ENCODE measurements at places on chromosomes 5 and 9.
A peak's percentile ranks its signal among the peaks of the same experiment; 100 is the strongest.

- H3K36me3 ChIP-seq, result no peaks in the 10 kb centered on the region
- DNase-seq, result no peak
- no peak overlapping the region for H3K4me3 ChIP-seq
- H3K27ac ChIP-seq, result no peak overlapping the region
These were observed 140.7 kb upstream of the GPR151 start for GRCh38 chr5:146656703-146657102.

DNA sequence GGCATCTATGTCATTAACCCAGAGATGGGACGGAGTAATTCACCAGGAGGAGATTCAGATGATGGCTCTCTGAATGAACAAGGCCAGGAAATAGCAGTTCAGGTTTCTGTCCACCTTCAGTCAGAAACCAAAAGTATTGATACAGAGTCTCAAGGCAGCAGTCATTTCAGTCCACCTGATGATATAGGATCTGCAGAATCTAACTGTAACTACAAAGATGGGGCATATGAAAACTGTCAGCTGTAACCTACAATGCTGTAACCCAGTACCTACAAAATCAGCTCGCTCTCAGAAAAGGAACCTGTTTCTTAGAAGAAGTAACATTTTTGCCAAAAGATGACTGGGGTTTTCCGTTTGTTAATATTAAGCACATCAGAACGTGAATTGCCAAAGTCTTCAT is 14.7 kb downstream of the MFAP3 start:
- H3K36me3 ChIP-seq, result peaks cover 13% of the 10 kb centered on the region
- H3K4me1 ChIP-seq, result no peaks in the 10 kb centered on the region
- H3K27ac ChIP-seq, result no peak overlapping the region
- DNase-seq, result no peak

DNA sequence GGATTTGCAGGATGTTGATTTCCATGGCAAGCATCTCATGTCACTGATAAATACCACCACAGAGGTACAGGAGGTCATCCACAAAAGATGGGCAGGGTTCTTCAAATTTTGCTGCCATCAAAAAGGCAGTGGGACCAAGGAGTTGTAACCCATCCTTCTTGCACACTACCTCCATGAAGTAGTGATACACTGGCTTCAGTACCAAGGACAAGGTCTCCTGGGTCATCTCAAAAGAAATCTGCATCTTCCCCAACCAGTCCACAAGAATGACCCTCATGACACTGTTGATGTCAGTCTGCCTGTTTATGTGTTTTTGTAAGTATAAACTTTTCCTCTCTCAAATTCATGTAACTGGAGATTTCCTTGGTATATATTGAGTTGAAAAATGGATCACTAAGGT is 298.2 kb downstream of the CDH9 start:
- no peak for DNase-seq
- H3K4me3 ChIP-seq, result no peak overlapping the region
- H3K27me3 ChIP-seq, result no peaks in the 10 kb centered on the region
- H3K27ac ChIP-seq, result no peak overlapping the region
- no peaks in the 10 kb centered on the region for H3K36me3 ChIP-seq
- H3K4me1 ChIP-seq, result no peaks in the 10 kb centered on the region

- no peak overlapping the region for H3K27ac ChIP-seq
- H3K27me3 ChIP-seq, result no peaks in the 10 kb centered on the region
These were observed 348.2 kb upstream of the NUDT12 start for GRCh38 chr5:103910786-103911185.

DNA sequence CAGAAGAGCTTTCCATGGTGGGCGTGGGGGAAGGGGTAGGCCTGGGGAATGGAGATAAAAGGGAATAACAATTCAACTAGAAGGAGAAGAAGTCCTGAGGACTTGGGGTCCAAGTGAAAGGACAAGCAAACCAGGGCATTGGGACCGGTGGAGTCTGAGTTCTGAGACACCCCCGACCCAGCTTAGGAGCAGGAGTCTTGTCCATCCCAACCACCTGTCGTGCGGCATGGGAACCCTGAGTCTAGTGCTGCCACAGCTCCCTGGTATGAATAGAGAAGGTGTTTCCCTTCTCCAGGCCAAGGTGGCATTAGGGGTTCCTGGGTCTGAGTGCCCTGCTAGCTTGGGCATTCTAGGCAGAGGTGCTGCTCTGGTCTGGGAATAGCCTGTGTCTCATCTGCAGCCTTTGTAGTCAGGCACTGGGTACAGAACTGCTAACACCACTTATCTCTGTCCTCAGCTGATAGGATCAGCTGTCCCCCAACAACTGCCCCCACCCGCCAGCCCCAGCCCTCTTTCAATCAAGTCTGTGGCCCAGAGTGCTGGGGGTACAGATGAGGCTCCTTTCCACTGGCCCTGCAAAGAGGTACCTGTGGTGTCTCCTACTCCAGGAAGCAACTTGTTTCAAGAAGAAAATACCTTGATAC is 9.9 kb downstream of the HNRNPAB start:
- H3K27ac ChIP-seq, result no peak overlapping the region
- H3K36me3 ChIP-seq, result peaks cover 36% of the 10 kb centered on the region

- H3K4me3 ChIP-seq, result no peak overlapping the region
- no peaks in the 10 kb centered on the region for H3K4me1 ChIP-seq
- no peaks in the 10 kb centered on the region for H3K36me3 ChIP-seq
- DNase-seq, result no peak
These were observed 20.2 kb downstream of the ALDH1A1 start for GRCh38 chr9:72932619-72933018.

- H3K27ac ChIP-seq, result no peak overlapping the region
- peaks cover 13% of the 10 kb centered on the region for H3K4me1 ChIP-seq
- H3K36me3 ChIP-seq, result no peaks in the 10 kb centered on the region
- H3K4me3 ChIP-seq, result no peak overlapping the region
These were observed 38.9 kb downstream of the CDH6 start for GRCh38 chr5:31232273-31232888.

GRCh38 chr9:81456431-81457006 is 232.8 kb downstream of the TLE1 start:
- no peak overlapping the region for H3K27ac ChIP-seq
- 0 out of 2 replicates have a peak, but pooled peaks cover 4% of the 10 kb centered on the region for H3K27me3 ChIP-seq
- H3K4me3 ChIP-seq, result no peak overlapping the region
- H3K4me1 ChIP-seq, result peaks cover 16% of the 10 kb centered on the region
- H3K36me3 ChIP-seq, result no peaks in the 10 kb centered on the region

DNA sequence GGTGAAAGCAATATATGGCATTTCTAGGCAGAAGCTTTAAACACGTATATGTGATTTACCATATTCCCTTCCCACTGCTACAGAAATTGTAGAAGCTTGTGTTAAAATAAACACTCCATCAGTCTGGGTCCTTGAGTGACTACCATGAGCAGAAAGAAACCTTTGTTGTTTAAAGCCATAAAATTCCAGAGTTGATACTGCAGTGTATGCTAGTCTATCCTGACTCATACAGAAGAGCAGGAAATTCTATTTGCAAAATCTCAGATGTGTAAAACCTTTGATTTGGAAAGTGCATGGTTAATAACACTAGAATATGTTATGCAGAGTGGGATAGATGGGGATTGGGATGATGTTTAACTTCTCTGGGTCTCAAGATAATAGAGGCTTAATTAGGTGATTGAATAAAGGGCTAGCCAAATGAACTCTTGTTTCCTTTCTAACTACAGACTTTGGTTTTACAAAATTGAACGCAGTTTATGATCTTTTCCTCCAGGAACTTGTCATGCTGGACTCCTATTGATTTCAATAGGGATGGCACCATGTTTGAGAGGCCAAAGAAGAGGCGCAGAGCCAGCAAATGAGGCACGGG is 282.7 kb upstream of the VLDLR start:
- no peak overlapping the region for H3K27ac ChIP-seq
- no peaks in the 10 kb centered on the region for H3K4me1 ChIP-seq
- no peak for DNase-seq
- H3K27me3 ChIP-seq, result no peaks in the 10 kb centered on the region

- no peak for DNase-seq
- no peak overlapping the region for H3K27ac ChIP-seq
- no peaks in the 10 kb centered on the region for H3K4me1 ChIP-seq
- H3K27me3 ChIP-seq, result peaks cover 7% of the 10 kb centered on the region
These were observed 507.4 kb downstream of the RASEF start for GRCh38 chr9:82555431-82556051.

- no peaks in the 10 kb centered on the region for H3K4me1 ChIP-seq
- H3K27ac ChIP-seq, result no peak overlapping the region
- DNase-seq, result no peak
- H3K27me3 ChIP-seq, result no peaks in the 10 kb centered on the region
- H3K36me3 ChIP-seq, result no peaks in the 10 kb centered on the region
These were observed 94.2 kb upstream of the PRRC1 start for GRCh38 chr5:127423173-127423798.

- H3K27me3 ChIP-seq, result no peaks in the 10 kb centered on the region
- peak; percentile 96 for DNase-seq
- H3K4me3 ChIP-seq, result peak within 1 kb of the TSS; percentile 80
- H3K36me3 ChIP-seq, result no peaks in the 10 kb centered on the region
- H3K27ac ChIP-seq, result no peak within 1 kb of the TSS
- peaks cover 8% of the 10 kb centered on the region for H3K4me1 ChIP-seq
These were observed at the start of the genes EXD3 and NOXA1 for GRCh38 chr9:137422604-137423513. Gene EXD3 (minus strand): TSS chr9:137423162. CDS start chr9:137395357, 27,805 bp downstream. Gene NOXA1 (plus strand): TSS chr9:137423393. CDS start chr9:137423530, 137 bp downstream.

DNA sequence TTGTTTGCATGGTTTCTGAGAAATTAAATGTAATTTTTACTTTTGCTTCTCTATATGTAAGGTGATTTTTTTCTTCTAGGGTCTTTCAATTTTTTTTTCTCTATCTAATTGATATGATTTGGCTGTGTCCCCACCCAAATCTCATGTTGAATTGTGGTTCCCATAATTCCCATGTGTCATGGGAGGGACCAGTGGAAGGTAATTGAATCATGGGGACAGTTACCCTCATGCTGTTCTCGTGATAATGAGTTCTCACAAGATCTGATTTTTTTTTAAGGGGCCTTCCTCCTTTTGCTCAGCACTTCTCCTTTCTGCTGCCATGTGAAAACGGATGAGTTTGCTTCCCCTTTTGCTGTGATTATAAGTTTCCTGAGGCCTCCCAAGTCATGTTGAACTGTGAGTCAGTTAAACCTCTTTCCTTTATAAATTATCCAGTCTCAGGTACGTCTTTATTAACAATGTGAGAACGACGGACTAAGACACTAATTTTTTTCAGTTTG is 150.8 kb downstream of the MTRR start:
- H3K4me1 ChIP-seq, result no peaks in the 10 kb centered on the region
- no peak overlapping the region for H3K27ac ChIP-seq
- no peak overlapping the region for H3K4me3 ChIP-seq
- no peaks in the 10 kb centered on the region for H3K36me3 ChIP-seq

DNA sequence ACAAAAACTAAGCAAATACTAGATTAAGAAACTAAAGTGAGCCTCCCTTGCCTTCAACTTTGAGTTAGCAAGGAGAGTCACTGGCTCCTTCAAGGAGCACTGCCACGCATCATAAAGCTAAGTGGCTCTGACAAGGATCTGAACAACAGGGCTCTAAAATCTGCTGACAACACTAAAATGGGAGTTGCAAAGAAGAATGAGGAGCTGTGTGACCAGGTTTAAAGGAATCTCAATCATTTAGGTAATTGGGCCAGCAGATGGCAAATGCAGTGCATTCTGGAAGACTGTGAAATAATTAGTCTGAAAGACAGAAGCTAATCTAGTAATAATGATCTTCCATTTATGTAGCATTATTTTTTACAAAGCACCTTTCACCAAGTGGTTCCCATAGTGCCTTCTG is 297.0 kb upstream of the TAS2R1 start:
- H3K4me3 ChIP-seq, result no peak overlapping the region
- no peak overlapping the region for H3K27ac ChIP-seq
- no peaks in the 10 kb centered on the region for H3K27me3 ChIP-seq
- H3K4me1 ChIP-seq, result peaks cover 28% of the 10 kb centered on the region
- no peaks in the 10 kb centered on the region for H3K36me3 ChIP-seq

DNA sequence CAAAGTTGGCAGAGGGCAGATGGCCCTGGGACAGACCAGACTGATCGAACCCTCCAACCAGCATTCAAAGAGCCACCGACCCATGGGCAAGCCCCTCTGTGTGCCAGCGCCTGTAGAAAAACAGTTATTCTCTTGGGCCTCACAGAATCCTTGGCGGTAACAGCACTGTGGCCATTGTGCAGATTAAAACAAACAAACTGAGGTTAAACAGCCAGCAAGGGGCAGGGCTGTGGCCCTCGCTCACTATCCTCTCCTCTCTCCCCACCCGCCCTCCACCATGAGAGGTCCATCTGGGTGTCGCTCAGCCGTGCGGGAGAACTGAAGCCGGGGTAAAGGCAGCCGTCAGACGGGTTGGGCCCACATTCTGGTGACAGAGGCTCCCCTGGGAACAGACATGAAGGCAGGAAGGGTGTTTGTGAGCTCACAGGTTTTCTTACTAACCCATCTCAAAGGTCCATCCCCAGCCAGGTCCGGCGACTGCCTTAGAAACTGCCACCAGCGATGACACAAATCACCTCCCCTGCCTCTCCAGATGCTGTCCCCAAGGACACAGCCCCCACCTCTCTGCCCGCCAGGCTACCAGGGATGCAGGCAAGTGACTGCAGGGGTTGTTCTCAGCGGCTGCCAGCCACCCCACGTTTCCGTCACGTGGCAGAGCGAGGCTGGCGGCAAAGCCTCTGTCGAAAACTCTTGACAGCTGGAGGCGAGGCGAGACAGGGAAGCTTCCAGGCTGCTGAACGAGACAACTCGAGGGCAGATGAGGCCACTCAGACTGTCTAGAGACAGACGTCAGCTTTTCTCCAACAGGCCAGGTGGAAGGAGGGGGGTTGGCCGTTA is 75.8 kb upstream of the SARDH start:
- no peaks in the 10 kb centered on the region for H3K27me3 ChIP-seq
- no peak for DNase-seq
- no peak overlapping the region for H3K4me3 ChIP-seq
- H3K4me1 ChIP-seq, result no peaks in the 10 kb centered on the region
- no peak overlapping the region for H3K27ac ChIP-seq
- H3K36me3 ChIP-seq, result no peaks in the 10 kb centered on the region

DNA sequence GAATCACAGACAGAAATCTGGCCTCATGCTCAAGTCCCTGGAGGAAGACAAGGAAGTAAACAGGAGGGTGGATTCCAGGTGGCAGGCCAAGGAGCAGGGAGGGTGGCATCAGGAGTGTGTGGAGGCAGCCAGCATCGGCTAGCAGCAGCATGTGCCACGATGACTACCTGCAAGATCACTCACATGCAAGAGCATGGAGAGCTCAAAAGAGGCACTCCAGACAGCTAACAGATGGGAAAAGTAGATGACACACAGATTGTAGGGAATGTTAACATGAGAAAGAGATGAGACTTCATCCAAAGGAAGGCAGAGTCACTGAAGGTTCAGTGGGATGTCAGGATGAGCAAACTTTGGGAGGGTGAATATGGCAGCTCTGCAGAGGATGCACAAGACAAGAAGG is 104.3 kb downstream of the SEMA5A start:
- H3K27me3 ChIP-seq, result no peaks in the 10 kb centered on the region
- no peak overlapping the region for H3K4me3 ChIP-seq
- no peak overlapping the region for H3K27ac ChIP-seq
- H3K36me3 ChIP-seq, result peaks cover 5% of the 10 kb centered on the region

- H3K36me3 ChIP-seq, result no peaks in the 10 kb centered on the region
- no peak overlapping the region for H3K4me3 ChIP-seq
- no peaks in the 10 kb centered on the region for H3K27me3 ChIP-seq
- H3K27ac ChIP-seq, result no peak overlapping the region
- H3K4me1 ChIP-seq, result peaks cover 17% of the 10 kb centered on the region
These were observed 11.7 kb downstream of the MLLT3 start for GRCh38 chr9:20610591-20610990.

GRCh38 chr5:99068944-99069650 is 140.3 kb upstream of the CHD1 start:
- DNase-seq, result no peak
- no peaks in the 10 kb centered on the region for H3K27me3 ChIP-seq
- H3K4me1 ChIP-seq, result no peaks in the 10 kb centered on the region
